Psoas muscle (tissue), 8 donors: ENCODE measurements at places on chromosomes 1 and 21.

- DNase-seq = peak; percentile 57
Measured at GRCh38 chr1:118151312-118151937, 33.6 kb downstream of the SPAG17 start.

- DNase-seq = no peak
Measured at GRCh38 chr1:230922620-230923019, 54.3 kb upstream of the C1orf198 start.

DNA sequence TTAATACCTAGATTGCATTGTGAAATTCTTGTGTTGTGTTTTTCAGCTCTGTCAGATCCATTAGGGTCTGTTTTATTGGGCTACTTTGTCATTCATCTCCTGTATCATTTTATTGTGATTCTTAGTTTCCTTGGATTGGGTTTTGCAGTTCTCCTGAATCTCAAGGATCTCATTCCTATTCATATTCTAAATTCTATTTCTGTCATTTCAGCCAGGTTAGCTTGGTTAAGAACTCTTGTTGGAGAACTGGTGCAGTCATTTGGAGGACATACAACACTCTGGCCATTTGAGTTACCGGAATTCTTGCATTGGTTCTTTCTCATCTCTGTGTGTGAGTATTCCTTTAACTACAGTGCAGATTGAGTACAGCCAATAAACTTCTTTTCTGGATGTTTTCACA is 159.6 kb downstream of the FAM78B start:
- no peak for DNase-seq

GRCh38 chr1:234756857-234757256 is 146.9 kb upstream of the IRF2BP2 start:
- DNase-seq = no peak

DNA sequence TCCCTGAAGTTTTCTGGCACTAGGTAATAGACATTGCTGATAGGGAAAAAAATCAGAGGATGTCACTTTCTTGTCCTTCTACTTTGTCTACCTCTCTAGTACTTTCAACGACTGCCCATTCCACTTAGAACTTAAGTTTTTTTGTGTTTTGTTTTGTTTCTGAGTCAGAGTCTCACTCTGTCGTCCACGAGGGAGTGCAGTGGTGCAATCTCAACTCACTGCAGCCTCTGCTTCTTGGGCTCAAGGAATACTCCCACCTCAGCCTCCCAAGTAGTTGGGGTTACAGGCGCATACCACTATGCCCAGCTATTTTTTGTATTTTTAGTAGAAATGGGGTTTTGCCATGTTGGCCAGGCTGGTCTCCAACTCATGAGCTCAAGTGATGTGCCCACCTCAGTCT is 79.2 kb downstream of the SGIP1 start:
- no peak for DNase-seq

DNA sequence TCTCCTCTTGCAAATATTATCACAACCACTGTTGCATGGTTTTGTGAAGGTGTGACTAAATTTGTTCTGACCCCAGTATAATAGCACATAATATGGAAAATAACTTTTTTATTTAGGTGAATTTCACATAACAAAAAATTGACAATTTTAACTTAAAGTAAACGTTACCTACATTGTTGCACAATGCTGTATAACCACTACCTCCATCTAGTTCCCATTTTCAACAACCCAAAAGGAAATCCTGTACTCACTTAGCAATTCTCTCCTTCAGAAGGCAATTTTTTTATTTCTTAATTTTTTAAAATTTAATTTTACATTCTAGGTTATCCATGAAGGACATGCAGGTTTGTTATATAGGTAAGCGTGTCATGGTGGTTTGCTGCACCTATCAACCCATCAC is 95.2 kb downstream of the KCNJ6 start:
- DNase-seq = no peak

- DNase-seq = no peak
Measured at GRCh38 chr1:18191481-18192155, 84.0 kb downstream of the IGSF21 start.

- DNase-seq = peak; percentile 82
Measured at GRCh38 chr1:39575191-39576015, 1.2 kb downstream of the PABPC4 start.

DNA sequence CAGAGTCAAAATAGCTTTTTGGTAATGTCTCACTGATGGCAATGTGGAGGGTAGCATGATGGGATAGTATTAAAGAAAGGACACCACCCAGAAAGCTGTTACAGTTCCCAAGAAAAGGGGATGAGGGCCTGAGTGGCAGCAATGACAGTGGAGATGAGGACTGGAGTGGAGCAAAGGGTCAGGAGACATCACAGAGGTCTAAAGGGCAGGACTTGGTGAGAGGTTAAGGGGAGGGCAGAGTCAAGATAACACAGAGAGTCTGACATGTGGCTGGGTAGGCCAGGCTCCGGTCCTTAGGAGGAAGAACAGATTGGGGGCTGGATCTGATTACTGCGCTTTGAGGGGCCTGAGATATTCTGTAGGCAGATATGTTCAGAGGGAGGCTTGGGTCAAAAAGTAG is 19.3 kb downstream of the ELF3 start:
- DNase-seq = no peak
